ENCODE measurements at places on chromosomes 4 and X.

DNA sequence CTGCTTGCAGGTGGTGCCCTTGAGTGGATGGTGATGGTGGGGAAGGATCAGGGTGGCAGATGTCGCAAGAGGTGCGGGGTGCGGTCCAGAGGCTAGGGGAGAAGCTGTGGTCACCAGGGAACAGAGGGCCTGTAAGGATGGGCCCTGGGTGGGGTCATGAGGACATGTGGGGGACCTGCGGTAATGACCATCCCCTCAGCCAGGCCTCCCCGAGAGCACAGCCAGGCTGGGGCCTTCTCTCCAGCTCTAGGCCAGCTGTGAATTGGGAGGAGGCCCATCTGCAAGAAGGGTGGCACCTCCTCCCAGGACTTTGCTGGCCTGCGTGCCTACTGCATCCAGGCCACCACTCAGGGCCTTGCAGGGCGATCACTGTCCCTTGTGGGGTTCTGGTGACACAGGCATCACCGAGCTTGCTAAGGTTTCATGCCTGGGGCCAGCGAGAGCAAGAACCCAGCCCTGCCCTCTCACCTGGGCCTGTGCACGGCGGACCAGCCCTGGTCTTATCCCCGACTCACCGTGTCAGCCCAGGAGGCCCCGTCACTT is 34.1 kb upstream of the MXD4 start:
- no peak overlapping the region for H3K4me3 ChIP-seq
- no peaks in the 10 kb centered on the region for H3K36me3 ChIP-seq
- H3K4me1 ChIP-seq: no peaks in the 10 kb centered on the region
- H3K27ac ChIP-seq: no peak overlapping the region
- no peaks in the 10 kb centered on the region for H3K27me3 ChIP-seq

GRCh38 chr4:27123123-27123768 is 262.6 kb downstream of the STIM2 start:
- no peaks in the 10 kb centered on the region for H3K4me1 ChIP-seq
- H3K27me3 ChIP-seq: no peaks in the 10 kb centered on the region
- no peak overlapping the region for H3K4me3 ChIP-seq
- DNase-seq: no peak
- no peak overlapping the region for H3K27ac ChIP-seq

GRCh38 chr4:8315435-8316250 is 46.1 kb downstream of the HTRA3 start:
- peak overlapping the region; percentile 60 for H3K27ac ChIP-seq
- no peak overlapping the region for H3K4me3 ChIP-seq
- peaks cover 7% of the 10 kb centered on the region for H3K27me3 ChIP-seq
- peak; percentile 72 for DNase-seq
- peaks cover 7% of the 10 kb centered on the region for H3K4me1 ChIP-seq

GRCh38 chr4:76238701-76239100 is 12.8 kb upstream of the FAM47E start:
- no peak overlapping the region for H3K27ac ChIP-seq
- DNase-seq: no peak
- H3K4me1 ChIP-seq: no peaks in the 10 kb centered on the region

GRCh38 chrX:149818652-149819051 is 36.9 kb downstream of the MAGEA9 start:
- H3K36me3 ChIP-seq: no peaks in the 10 kb centered on the region
- H3K27me3 ChIP-seq: no peaks in the 10 kb centered on the region
- DNase-seq: no peak
- no peak overlapping the region for H3K27ac ChIP-seq
- H3K4me3 ChIP-seq: no peak overlapping the region

DNA sequence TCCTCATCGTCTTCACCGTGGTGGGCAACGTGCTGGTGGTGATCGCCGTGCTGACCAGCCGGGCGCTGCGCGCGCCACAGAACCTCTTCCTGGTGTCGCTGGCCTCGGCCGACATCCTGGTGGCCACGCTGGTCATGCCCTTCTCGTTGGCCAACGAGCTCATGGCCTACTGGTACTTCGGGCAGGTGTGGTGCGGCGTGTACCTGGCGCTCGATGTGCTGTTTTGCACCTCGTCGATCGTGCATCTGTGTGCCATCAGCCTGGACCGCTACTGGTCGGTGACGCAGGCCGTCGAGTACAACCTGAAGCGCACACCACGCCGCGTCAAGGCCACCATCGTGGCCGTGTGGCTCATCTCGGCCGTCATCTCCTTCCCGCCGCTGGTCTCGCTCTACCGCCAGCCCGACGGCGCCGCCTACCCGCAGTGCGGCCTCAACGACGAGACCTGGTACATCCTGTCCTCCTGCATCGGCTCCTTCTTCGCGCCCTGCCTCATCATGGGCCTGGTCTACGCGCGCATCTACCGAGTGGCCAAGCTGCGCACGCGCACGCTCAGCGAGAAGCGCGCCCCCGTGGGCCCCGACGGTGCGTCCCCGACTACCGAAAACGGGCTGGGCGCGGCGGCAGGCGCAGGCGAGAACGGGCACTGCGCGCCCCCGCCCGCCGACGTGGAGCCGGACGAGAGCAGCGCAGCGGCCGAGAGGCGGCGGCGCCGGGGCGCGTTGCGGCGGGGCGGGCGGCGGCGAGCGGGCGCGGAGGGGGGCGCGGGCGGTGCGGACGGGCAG is 792 bp downstream of the ADRA2C start:
- no peak for DNase-seq
- H3K4me1 ChIP-seq: no peaks in the 10 kb centered on the region
- H3K4me3 ChIP-seq: no peak overlapping the region

DNA sequence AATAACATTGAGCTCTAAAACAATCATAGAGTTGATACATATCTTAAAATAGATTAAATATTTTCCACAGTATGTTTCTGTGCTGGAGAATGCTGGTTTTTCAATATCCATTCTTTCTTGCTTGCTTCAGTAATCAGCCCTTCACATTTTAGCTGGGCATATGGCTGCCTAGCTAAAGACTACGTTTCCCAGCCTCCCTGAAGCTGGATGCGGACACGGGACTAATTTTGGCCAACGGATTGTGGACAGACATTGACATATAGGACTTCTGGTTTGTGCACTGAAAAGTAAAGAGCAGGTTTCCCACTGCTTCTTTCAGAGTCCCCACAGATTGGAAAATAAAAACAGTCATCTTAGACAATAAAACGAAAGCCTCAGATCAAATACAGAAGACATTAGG is 97.3 kb downstream of the COL25A1 start:
- no peak overlapping the region for H3K4me3 ChIP-seq
- no peak overlapping the region for H3K27ac ChIP-seq
- no peaks in the 10 kb centered on the region for H3K4me1 ChIP-seq
- no peaks in the 10 kb centered on the region for H3K36me3 ChIP-seq

DNA sequence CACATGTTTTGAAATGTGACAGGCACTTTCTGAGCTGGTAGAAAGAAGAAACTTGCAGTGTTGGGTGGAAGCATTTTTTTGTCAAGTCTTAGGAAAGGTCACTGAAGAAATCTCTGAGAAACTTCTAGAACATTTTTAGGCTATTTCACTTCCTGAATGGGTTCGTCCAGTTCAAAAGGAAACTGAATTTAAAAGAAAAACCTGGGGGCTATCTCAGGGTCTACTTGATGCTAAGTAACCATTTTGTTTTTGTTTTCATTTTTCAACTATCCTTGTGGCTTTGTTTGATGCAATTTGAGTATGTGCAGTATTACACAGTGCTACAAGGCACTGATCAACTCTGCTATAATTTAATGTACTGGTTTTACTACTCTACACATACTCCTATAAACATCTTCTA is 34.0 kb upstream of the AMOT start:
- no peak for DNase-seq
- H3K4me1 ChIP-seq: no peaks in the 10 kb centered on the region
- H3K27me3 ChIP-seq: no peaks in the 10 kb centered on the region
- no peak overlapping the region for H3K4me3 ChIP-seq
- H3K36me3 ChIP-seq: no peaks in the 10 kb centered on the region

DNA sequence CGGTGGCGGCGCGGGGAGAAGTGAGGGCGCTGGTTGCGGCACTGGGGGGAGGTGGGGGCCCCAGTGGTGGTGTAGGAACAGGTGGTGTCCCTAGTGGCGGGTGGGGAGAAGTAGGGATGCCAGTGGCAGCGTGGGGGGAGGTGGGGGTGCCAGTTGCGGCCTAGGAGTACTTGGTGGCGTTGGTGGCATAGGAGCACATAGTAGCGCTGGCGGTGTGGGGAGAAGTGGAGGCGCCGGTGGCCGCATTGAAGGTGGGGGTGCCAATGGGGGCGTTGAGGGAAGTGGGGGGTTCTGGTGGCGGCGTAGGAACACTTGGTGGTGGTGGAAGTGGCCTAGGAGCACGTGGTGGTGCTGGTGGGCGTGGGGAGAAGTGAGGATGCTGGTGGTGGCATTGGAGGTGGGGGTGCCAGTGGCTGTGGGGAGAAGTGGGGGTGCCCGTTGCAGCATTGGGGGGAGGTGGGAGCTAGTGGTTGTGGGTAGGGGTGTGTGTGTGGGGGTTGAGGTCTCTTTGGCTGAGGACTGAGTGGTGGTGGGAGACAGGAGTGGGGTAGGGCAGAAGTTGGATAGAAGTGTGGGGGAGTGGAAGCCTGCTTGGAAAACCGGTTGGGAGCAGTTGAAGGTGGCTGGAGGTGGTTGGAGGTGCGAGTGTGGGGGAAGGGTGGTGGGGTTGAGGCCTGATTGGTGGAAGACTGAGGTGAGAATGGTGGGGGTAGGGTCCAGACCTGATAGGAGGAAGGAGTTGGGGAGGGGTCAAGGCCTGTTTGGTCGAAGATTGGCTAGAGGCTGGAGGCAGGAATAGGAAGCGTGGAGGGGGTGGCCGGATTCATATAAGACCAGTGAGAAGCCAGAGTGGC is 1.1 kb downstream of the GCNA start:
- H3K4me3 ChIP-seq: no peak overlapping the region
- DNase-seq: no peak
- H3K4me1 ChIP-seq: no peaks in the 10 kb centered on the region
- no peaks in the 10 kb centered on the region for H3K27me3 ChIP-seq
- peaks cover 41% of the 10 kb centered on the region for H3K36me3 ChIP-seq

DNA sequence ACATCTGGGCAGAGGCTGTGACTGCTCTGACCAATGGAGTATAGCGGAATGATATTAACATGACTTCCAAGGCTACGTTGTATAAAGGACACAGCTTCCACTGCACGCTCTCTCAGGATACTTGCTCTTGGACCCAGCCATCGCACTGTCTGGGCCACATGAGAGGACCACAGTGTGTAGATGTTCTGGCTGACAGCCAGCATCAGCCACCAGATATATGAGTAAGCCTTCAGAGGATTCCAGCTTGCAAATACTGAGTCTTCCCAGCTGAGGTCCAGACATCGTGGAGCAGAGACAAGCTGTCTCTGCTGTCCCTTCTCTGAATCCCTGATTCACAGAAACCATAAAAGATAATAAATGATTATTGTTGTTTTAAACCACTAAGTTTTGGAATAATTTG is 146.8 kb upstream of the USP9X start:
- H3K4me1 ChIP-seq: no peaks in the 10 kb centered on the region
- H3K36me3 ChIP-seq: no peaks in the 10 kb centered on the region
- H3K4me3 ChIP-seq: no peak overlapping the region
- no peaks in the 10 kb centered on the region for H3K27me3 ChIP-seq

GRCh38 chrX:119155416-119156035 is 27.9 kb upstream of the KIAA1210 start:
- no peaks in the 10 kb centered on the region for H3K4me1 ChIP-seq
- H3K27ac ChIP-seq: no peak overlapping the region
- H3K27me3 ChIP-seq: no peaks in the 10 kb centered on the region
- no peak overlapping the region for H3K4me3 ChIP-seq
- no peaks in the 10 kb centered on the region for H3K36me3 ChIP-seq

GRCh38 chrX:71106427-71106826 is at the start of gene CXorf65:
CXorf65 (minus strand) TSS chrX:71106740; CDS start chrX:71106556, 184 bp downstream.
- H3K27ac ChIP-seq: no peak within 1 kb of the TSS
- no peak for DNase-seq
- peaks cover 34% of the 10 kb centered on the region for H3K4me1 ChIP-seq
- H3K27me3 ChIP-seq: no peaks in the 10 kb centered on the region
- H3K36me3 ChIP-seq: no peaks in the 10 kb centered on the region
- H3K4me3 ChIP-seq: no peak within 1 kb of the TSS

DNA sequence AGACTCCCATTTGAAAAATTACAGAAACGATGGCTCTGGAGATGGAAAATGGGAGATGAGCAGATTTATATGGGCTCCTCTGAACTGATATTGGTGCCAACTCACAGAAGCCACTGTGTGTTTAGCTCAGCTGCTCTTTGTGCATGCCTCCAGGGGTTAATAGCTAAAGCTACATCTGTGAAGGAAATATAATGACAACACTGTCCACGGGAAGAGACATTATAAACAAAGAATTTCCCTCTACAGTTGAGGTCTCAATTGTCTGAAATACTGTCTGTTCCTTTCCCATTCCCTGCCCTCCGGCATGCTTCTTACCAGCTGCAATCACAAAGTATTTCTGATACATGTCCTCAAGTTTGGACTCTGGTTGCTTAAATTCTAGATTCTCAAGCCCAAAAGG is 40.4 kb downstream of the PPA2 start:
- no peak overlapping the region for H3K27ac ChIP-seq
- H3K4me3 ChIP-seq: no peak overlapping the region
- peaks cover 61% of the 10 kb centered on the region for H3K36me3 ChIP-seq
- no peaks in the 10 kb centered on the region for H3K4me1 ChIP-seq
- DNase-seq: no peak

DNA sequence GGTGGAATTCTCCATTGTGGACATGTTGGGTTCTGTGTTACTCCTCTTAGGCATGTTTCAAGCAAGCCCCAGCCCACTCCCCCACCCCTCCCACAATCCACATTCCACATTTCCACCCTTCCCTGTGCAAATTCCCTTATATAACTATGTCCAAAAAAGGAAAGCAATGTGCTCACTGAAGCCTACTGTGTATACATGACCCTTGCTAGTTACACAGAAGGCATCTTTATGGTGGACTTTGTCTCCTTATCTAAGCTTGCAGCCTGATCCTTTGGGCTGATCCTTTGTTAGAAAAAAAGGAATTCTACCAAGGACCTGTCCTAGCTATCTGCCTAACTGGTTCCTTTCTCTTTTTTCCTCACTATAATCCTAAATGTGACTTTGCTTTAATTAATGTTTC is 796.8 kb downstream of the NLGN4X start:
- DNase-seq: no peak
- no peaks in the 10 kb centered on the region for H3K36me3 ChIP-seq
- H3K4me3 ChIP-seq: no peak overlapping the region
- H3K27me3 ChIP-seq: no peaks in the 10 kb centered on the region

DNA sequence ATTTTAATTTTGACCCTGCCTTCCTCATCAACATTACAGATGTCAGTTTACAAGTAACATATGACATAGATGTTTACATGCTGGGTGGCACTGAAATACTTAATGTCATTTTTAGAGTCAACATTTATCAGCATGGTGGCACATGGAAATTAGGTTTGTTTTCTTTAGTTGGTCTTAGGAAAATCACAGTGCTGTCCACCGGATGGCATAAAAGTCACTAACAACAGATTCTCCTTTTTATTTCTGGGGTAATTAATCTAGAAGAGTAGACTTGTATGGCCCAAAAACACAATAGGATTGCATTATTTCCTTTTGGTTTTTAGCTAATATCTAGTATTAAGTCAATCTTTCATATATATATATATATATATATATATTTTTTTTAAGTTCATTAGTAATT is 88.6 kb upstream of the HHIP start:
- H3K36me3 ChIP-seq: no peaks in the 10 kb centered on the region
- no peak for DNase-seq
- H3K4me3 ChIP-seq: no peak overlapping the region
- no peak overlapping the region for H3K27ac ChIP-seq
- no peaks in the 10 kb centered on the region for H3K27me3 ChIP-seq
